GM13977 (cell line): ENCODE measurements at places on chromosomes 6 and 20.

DNA sequence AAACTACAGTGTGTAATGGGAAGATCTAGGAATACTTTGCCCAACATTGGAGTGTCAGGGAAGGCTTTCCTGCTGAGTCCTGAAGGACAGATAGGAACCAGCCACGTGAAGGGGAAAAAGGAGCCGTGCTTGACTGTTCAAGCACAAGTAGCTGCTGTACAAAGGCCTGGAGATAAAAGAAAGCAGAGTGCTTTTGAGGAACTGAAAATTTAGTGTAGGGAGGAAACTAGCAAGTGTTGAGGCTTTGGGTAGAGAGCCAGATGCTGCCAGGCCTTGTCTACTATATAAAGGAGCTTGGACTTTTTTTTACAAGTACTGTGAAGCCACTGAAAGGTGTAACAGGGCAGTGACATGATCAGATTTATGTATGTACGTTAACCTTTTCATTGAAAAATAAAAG lies 39.0 kb downstream of the DSE start:
- DNase-seq: peak; percentile 57

- DNase-seq: no peak
These were observed 24.5 kb downstream of the ADAT2 start for GRCh38 chr6:143426026-143426425.

DNA sequence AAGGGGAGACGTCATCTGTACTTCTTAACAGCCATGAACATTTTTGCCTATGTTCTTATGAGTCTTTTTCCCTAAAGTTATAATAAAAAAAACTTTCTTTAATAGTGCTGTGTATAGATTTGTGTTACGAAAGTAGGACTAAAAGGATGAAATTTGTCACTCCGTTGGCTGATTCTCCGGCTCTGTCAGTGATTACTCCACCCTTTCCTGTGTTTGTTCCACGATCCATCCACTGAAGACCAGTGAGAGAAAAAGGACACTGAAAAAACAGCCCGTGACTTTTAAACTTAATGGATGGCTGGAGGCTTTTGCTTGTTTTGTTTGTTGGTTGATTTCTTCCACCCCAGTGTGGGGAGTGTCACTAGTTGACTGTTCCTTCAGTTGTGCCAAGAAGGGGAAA lies 232.0 kb upstream of the NOX3 start:
- no peak for DNase-seq

- peak; percentile 60 for DNase-seq
These were observed 363.5 kb downstream of the ESR1 start for GRCh38 chr6:152170702-152171667.

DNA sequence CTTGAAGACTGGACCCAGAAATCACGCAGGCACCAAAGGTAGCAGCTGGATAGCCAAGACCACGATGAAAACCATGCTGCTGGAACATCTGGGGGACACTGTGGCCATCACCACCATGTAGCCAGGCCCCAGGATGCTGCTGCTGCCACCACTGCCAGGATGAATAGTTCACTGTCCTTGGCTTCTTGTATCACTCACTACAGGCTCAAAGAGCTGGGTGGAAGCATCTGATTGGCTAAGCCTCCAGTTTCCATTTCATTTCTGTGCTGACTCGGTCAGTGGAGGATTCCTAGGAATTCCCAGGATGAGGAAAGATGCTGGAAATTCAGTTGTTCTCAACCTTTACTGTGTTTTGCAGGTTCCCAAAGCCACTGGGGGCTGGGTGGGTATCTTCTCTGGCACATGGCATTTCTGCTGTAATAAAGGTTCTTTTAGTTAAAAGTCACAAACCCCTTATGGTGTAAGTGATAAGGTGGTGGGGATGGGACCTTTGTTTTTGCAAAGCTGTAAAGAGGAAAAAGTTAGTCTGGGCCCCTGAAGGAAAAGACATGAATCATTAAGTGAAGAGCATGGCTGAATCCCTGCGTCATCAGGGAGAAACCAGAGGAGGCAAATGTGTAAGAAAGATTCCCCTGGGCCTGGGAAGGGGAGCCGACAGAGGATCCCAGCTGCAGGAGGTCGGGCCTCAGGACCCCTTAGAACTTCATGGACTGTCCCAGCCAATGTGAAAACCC lies 75.6 kb upstream of the RNF24 start:
- no peak for DNase-seq
